ENCODE measurements at places on chromosomes 12 and 14.

DNA sequence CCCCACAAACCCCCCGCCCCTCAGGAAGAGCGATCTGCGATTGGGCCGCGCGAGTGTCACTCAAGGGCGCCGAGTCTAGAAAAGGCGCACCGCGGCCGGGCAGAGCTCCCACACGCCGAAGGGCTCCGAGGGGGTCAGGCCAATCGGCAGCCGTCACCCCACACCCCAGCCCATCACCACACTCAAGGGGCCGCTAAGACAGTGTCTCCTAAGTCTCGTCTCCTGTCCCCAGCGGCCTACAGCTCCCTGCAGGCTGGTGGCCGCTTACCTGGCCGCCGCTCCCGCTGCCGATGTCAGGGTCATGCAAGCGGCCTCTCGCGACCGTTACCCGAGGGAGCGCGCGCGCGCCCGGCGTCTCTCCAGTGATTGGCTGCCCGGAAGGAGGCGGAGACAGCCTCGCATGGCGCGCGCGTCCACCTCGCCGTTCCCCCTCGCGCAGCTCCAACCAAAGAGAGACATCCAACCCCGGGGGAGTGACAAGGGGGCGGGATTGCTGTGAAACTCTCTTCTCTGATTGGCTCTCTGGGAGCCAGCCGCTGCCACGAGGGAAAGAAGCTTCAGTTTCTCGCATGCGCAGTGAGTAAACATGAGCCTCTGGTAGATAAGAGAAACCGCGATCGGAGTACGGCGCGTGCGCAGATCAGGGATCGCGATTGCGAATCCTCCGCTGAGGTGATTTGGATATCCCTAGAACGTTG is at the start of the genes MPHOSPH9 and MTRFR:
Gene MPHOSPH9, minus strand, starts transcription at position 335 of the 698 bp plus-strand sequence. CDS start 2,777 bp downstream, outside the sequence.
Gene MTRFR, plus strand, starts transcription at position 630 of the 698 bp plus-strand sequence. CDS start 20,239 bp downstream, outside the sequence.
- DNase-seq = peak; percentile 99

- DNase-seq = no peak
Measured at GRCh38 chr12:12439636-12440035, 82.8 kb downstream of the BORCS5 start.

- DNase-seq = no peak
Measured at GRCh38 chr14:74080820-74081460, 3.3 kb downstream of the ALDH6A1 start.

DNA sequence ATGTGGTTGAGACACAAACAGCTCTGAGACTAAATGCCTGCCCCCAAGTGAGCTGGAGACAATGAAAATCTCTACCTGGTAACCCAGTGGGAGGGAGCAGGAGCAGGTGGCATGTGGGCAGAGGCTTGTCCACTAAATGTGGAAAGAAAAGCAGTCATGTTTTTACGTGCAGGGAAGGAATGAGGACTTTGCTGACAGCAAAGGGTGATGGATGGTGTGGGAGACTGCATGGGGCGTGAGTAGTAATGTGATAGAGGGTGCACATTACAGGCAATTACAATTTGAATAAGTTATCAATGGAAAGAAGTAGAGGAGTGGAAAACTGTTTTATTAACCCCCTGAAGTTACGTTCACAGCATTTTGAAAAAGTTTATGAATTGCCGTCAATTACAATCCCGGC is 176.6 kb downstream of the NRXN3 start:
- DNase-seq = no peak

- DNase-seq = no peak
Measured at GRCh38 chr12:40560848-40561247, 131.4 kb upstream of the CNTN1 start.

DNA sequence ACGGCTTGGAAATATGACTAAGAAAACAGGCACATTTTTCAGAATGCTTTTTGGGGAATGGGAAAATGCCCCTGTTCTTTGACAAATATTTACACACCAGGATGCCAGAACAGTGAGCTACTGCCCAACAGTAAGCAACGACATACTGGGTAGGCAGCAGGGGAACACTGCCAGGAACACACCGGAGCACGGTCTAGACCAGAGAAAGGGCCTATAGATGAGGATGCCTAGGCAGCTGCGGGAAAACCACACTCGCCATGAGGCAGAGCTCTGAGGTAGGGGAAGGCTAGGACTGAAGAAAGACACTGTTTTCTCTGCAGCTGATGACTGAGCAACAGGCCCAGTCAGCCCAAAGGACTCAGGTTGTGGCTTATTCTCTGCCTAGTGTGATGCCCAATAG is 45.9 kb upstream of the COL2A1 start:
- DNase-seq = no peak

DNA sequence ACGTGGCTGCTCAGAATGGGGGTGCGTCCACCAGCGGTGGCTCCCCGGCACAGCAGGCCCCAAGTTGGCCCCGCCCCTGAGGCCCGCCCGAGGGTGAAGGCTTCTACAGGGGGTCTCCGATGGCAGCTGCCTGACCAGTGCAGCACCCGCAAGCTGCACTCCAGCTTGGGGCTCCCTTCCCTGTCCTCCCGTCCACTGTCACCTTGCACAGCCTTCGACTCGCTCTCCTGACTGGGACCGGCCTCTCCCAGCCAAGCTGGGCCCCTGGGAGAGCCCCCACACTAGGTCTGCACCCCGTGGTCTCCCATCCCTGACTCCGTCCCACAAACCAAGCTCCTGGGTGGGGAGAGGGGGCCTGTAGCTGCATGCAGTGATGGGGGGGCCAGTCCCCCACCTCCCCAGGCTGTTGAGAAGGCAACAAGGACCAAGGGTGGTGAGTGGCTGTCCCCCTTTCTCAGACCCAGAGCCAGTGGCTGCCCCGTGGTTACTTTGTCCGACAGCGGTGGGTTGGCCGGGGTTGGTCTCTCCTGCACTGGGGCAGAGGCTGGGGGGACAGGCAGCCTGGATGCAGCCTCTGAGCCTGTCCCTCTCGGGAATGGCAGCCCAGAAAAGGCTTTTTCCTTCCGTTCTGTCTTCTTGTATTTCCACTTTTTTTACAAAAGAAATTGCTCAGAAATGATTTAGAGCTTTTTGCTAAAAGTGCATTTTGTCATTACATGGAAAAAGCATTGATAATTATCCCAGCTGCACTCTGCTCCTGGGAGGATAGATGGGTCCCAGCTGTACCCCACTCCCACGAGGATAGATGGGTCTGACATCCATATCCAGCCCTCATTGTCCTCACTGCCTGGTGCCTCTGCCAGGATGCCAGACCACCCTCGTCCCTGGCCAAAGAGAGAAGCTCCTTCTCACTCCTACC is 217.0 kb downstream of the KIF26A start:
- DNase-seq = no peak

GRCh38 chr14:87600240-87600639 is 392.7 kb downstream of the GALC start:
- DNase-seq = no peak

DNA sequence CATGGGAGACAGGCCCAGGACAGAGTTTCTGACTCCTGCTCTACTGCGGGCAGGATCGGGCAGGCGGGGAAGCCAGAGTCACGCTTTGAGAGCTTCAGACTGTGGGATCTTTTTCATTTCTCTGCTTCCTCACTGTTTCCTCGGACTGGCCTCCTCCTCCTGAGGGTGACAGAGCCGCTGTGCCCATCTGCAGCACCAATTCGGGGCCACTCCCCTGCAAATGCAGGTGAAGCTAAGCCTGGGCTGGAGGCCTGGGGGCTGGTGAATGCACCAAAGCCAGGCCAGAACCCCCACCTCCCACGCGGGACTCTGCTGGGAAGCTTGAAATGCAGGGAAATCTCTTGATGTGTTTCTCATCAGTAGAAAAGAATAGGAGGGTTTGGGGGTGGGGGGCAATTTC is 77.5 kb downstream of the FOXN3 start:
- no peak for DNase-seq

GRCh38 chr12:130104571-130105106 is 57.6 kb upstream of the FZD10 start:
- no peak for DNase-seq

DNA sequence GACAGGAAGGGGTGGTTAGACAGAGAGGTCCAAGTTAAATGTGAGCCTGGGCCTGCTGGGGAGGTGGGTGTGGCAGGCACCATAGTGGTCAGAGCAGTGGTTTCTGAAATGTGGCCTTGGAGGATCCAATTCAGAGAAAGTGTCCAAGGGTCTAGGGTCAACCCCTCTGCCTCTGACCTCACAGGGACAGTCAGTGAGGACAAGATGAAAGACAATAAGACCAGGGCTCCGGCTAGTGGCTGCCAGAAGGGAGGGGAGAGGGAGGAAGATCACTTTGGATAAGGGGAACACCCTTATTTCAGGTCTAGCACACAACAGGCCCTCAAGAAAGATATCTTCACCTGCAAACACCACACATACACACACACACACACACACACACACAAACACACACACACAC is 335.1 kb downstream of the MED13L start:
- DNase-seq = no peak

- no peak for DNase-seq
Measured at GRCh38 chr14:71372411-71372838, 465.2 kb downstream of the PCNX1 start.

DNA sequence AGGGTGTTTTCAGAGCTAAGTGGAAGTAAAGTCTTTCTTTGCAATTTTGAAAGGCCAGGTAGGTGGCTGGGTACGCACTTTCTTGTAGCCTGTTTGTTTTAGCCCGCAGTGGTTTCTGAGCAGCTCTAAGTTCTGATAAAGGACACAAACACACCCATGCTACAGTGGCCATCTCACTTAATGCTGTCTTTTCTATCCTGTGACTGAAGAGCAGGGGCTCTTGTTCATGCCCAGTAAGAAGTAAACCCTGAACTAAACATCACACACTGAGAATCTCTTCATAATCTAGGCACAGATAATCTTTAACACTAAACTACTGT is 427.2 kb downstream of the RAD51B start:
- DNase-seq = no peak

All from vagina (tissue), 2 donors.